ENCODE measurements at places on chromosomes 4 and X.

DNA sequence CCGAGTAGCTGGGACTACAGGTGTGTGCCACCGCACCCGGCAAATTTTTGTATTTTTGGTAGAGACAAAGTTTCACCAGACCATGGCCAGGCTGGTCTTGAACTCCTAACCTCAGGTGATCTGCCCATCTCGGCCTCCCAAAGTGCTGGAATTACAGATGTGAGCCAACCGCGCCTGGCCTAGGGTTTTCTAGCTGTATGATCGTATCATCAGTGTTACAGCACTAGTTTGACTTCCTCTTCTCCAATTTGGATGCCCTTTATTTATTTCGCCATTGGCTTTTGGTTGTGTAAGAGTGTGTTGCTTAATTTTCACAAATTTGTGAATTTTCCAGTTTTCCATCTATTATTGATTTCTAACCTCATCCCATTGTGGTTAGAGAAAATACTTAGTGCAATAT lies 5.2 kb downstream of the TKTL1 start:
- DNase-seq = no peak

DNA sequence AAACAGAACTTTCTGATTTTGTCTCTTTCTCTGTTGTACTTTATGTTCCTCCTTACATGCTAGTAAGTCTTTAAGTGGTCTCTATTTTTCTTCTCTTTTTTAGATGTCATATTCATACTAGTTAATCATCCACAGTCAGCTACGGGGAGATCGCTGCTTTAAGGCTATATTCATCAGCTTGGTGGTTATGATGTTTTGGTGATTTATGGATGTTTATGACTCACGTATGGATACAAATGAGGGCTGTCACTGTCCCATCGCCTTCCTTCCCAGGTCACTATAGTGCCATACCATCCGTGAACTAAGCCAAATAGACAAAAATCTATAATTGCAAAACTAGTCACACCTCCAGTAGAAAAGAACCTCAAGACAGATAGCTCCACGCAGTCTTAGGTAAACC lies 296.8 kb upstream of the AADAT start:
- no peak for DNase-seq

DNA sequence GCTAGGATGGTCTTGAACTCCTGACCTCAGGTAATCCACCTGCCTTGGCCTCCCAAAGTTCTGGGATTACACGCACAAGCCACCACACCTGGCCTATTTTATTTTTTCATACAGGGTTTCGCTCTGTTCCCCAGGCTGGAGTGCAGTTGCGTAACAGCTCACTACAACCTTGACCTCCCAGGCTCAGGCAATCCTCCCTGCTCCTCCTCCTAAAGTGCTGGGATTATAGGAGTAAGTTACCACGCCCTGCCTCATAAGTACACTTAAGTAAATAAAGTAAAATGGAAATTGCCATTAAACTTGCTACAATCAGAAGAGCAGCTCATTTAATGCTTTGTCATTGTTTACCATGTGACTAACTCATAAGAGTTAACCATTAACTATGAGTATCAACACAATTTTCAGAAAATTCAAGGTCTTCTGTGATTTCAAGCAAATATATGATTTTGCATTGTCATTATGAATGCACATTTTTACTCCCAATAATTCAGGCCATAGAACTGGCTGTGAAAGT lies 12.3 kb downstream of the UGDH start:
- no peak for DNase-seq

DNA sequence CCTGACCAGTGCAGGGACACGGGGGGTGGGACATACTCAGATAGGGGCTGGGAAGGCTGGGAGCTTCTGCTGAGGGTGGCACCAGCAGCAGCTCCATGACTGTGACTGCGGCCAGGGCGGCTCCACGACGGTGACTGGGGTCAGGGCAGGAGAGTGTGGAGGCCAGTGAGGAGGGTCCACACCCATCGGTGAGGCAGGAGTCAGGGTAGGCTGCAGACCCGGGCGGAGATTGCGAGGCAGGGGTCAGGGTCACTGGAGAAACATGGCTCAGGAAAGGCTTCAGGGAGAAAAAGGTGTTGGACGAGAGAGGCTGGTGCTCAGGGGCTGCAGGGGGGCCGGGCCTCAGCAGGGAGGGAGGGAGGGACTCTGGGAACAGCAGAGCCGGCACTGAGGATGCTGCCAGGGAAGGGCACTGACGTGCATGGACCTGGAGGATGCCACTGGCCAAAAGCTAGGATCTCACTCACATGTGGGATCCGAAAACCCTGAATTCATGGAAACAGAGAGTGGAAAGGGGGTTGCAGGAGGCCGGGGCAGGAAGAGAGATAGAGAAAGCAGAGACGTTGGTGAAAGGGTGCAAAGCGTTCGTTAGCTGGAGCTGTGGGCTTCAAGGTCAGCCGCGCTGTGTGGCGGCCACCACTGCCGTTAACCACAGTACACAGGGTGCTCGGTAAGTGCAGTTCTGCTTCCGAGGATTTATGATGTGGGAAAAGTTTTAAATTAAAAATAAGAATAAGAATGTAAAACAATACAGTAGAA lies 22.0 kb downstream of the ATP5ME start:
- no peak for DNase-seq

DNA sequence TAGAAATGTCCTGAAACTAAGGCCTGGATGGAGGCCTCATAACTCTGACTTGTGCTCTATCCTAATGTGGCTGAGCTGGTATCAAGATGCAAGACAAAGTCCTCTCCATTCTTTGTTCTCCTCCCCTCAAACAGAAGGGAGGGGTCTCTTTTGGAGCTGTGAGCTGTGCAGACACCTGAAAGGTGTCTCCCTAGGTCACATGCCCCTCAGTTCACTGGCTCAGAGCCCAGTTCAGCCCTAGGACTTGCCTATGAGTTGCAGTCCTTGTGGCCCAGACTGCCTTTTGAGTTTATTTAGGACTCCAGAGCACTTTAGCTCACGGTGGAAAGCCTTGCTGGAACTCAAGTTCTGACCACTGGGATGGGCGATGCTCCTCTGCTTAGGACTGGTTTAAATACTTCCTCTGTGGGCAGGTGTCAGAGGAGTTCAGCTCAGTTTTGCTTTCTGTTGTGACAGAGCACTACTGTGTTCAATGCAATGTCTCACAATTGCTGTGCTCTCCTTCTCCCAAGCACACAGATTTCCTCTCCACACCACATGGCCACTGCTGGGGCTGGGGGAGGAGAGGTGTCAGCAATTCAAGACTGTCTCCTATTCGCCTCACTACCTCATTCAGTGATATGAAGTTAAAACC lies 84.8 kb upstream of the ZNF827 start:
- no peak for DNase-seq

- no peak for DNase-seq
These were observed 22.4 kb downstream of the ANK2 start for GRCh38 chr4:113071805-113072204.

DNA sequence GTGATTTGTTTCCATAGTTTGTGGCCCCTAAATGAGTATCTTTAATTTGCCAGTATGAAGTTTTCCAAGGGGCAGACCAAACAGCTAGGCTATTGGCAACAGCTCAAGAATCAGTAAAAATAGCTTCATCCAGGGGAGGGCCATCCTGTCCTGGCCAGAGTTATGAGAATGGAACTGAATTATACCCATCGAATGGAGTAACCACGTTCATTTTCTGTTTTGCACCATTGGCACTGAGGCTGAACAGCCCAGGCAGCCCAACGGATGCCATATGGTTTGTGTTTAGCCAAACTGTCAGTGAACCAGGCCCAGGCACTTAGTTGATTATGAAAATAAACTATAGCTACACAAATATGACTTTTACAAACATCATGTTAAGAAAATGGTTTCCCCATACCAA lies 17.7 kb upstream of the ASB5 start:
- DNase-seq = no peak

DNA sequence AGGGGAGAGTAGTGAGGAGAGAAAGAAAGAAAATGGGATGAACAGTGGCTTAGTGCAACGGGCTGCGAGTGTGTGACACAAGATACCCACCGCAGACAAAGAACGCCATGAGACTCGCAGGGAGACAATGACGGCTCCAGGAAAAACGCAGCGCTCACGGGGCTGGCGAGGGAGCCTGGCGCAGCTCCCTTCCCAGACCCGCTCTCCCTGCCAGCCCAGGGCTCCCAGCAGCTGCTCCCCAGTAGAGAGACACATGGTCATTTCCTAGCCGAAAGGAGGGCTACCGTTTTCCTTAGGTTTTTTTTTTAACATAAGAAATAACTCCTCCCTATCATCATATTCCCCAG lies 149.5 kb downstream of the MAML3 start:
- no peak for DNase-seq

DNA sequence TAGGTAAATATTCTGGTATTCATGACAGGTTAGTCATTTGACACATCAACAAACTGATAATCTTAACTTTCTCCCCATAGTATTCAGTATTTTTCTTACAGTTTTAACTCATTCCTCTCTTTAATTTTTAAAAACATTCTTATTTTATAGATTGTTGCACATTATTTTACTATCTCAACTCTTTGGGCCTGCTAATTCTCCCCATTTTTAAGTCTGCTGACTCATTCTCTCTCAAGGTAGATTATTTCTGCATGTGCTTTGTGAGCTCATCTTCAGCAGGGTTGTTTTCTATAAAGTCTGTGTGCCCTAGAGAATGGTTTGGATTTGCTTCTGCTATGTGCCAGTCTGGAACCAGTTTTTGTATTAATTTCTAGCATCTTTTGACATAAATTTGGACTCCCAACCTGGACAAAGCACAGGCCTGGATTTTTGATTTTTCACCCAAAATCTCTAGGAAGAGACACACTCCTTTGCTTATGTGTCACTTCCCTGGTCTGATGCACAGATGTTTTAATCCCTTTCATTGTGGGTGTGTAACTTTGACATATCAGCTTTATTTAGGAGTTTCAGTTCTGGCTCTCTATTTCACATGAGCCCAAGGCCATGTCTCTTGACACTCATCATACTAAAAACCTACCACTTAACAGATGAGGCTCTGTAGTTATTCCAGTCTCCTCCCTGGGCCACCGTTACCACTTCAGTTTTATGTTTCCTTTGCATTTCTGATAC lies 194.3 kb upstream of the PGRMC2 start:
- no peak for DNase-seq

DNA sequence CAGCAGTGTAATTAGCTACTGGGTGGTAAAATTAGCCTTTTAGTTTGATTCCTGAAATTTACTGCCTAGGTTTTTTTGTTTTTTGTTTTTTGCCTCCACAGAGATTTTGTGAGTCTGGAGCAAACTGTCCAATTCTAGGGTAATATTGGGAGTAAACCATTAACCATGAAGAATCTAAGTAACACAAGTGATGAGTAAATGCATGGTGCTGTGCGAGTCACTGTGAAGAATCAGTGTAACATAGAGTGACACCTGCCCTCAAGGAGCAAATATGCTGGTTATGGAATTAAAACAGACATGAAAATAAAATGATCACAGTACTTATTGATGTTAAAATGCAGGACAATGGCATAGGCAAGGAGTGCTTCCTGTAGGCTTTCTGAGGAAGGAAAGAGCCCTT lies 60.1 kb downstream of the LRP2BP start:
- DNase-seq = no peak

GRCh38 chr4:140689623-140690022 lies 66.6 kb downstream of the TBC1D9 start:
- DNase-seq = no peak

- DNase-seq = no peak
These were observed 6.4 kb downstream of the TRO start for GRCh38 chrX:54926978-54927377.

DNA sequence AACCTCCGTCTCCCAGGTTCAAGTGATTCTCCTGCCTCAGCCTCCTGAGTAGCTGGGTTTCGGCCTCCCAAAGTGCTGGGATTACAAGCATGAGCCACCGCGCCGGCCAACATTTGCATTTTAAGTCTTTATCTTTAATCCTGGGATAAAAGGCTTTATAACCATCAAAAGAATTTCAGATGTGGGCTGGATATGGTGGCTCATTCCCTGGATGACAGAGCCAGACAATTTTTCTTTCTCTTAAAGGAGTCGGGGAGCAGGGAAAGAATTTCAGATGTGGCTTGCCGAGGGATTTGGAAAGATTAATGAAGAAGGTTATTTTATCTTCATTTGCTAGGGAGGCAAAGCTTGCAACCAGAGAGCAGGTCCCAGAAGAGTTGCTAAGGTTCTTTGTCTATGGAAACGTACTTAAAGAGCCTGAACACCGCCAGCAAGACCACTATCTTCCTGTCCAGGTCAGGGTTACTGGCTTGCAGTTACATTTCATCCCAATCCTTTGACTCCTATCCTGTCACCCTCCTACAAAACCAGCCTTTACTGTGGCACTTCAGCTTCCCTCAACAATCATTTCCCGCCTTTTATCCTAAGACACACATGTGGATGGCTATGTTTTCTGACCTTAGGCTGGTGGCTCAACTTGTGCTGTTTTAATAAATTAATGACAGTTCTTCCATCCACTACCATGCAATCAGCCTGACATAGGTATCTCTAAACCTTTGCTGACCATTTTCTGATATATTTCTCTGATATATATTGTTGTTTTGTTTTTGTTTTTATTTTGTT lies 3.9 kb upstream of the KLHL8 start:
- DNase-seq = no peak

- no peak for DNase-seq
These were observed 715.0 kb downstream of the GRID2 start for GRCh38 chr4:93018806-93019205.

DNA sequence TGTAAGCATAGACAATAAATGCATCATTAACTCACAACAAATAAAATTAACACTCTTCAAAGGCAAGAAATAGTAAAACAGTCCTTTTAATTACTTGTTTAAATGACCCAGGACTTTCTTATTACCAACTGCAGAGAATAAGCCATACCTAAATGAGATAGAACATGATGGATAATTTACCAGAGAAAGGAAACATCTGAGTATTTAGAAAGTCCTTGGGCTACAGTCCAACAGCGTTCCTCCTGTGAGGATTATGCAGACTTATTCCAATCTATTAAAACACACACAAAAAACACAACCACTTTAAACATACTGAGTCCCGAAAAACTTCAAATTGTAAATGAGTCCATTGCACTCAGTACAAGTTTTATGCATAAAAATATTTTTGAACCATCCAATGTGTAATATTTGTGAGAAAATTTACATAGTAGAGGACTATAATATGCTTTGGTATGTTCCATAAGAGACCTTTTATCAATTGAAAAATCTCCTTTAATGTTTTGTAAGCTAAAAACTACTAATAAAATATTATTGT lies 129.2 kb downstream of the NR3C2 start:
- no peak for DNase-seq

GRCh38 chr4:111113591-111113990 lies 490.7 kb upstream of the PITX2 start:
- no peak for DNase-seq

- no peak for DNase-seq
These were observed 113.6 kb downstream of the GLUD2 start for GRCh38 chrX:121160987-121161386.

DNA sequence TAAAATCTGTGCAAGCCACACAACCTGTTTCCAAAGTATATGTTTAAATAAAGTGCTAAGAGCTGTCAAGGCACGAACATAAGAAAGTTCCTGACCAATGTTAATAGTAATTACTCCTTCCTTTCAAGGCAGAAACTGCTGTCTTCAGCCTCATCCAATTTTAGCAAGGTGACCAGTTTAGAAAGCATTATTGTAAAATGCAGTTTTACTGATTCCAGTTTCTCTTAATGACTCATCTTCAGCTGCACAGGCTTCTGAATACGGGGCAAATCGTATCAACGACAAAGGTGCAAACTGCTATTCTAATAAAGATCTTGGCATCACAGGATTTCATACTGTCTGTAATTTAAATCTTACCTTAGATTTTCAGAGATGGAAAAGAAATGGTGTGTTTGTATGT lies 87.5 kb downstream of the PPP3CA start:
- no peak for DNase-seq

GRCh38 chr4:109640644-109641043 lies 62.6 kb downstream of the CASP6 start:
- no peak for DNase-seq

All from activated CD4-positive, alpha-beta T cell treated with anti-CD3 and anti-CD28 coated beads, Interleukin-2, amount 50 U/mL, for 1 hour (primary cell).